ENCODE measurements at places on chromosomes 7 and 10.

- no peak for DNase-seq
Observed at GRCh38 chr10:132249226-132249724, 58.5 kb downstream of the STK32C start.

DNA sequence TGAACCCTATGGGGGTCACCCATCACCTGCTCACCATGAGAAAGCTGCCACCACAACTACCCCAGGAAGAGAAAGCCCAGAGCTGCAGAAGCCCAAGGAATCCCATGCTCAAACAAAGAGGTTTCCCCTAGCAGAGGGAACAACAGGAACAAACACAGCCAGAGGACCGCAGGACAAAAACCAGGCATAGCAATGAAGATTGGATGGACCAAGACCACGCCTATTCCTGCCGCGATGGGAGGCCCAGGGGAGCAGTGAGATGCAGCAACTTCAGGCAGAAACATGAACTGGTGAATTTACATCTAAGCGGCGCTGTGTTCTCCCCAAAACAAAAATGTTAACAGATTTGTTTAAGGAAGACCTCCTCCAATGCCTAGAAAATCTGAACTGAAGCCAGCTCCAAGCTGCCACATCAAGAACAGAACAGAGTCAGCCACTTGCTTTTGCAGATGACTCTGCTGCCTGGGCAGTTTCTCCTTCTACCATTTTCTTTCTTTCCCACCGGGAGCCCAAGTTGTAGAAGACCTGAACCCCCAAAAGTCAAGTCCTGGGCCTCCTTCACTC is 134.2 kb upstream of the NEBL start:
- no peak for DNase-seq

DNA sequence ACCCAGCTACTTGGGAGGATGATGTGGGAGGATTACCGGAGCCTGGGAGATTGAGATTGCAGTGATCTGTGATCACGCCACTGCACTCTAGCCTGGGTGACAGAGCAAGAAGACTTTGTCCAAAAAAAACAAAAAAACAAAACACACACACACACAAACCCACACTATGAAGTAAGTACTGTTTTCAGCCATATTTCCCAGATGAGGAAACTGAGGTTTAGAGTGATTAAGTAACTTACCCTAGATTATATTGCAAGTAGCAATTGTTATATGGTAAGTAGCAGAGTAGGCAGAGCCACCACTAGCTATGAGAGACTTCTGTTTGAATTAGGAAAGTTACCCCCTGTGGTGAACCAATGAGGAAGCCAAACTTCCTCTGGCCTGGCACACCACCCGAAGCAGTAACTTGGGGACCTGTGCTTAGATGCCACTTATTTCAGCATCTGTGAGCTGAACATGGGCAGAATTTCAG is 61.9 kb downstream of the MCU start:
- DNase-seq = no peak

DNA sequence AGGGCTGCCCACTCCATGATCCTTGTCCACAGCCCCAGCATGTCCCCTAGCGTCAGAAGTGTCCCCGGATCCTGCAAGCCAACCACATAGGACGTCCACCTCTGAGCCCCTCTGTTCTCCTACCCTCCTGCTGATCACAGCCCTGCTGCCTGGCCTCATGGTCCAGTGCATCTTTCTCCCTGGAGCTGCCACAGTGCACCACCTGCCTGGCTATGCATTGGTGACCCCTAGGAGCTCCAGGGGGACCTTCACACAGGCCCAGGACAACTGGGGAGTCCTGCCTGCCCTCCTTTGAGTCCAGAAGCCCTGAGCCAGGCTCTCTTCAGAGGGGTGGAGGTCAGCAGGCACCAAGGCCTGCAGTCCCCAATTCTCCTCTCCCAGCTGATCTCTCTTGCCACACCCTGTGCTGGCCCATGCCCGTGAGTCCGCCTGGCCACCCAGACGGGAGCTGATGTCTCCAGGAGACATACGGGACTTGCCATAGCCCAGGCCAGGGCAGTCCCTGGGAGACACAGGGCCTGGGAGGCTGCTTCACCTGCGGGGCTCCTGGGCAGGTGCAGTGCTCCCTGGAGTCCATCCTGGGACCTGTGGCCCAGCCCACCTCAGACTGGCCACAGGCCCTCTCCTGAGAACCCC is 77.4 kb upstream of the RET start:
- DNase-seq = no peak

DNA sequence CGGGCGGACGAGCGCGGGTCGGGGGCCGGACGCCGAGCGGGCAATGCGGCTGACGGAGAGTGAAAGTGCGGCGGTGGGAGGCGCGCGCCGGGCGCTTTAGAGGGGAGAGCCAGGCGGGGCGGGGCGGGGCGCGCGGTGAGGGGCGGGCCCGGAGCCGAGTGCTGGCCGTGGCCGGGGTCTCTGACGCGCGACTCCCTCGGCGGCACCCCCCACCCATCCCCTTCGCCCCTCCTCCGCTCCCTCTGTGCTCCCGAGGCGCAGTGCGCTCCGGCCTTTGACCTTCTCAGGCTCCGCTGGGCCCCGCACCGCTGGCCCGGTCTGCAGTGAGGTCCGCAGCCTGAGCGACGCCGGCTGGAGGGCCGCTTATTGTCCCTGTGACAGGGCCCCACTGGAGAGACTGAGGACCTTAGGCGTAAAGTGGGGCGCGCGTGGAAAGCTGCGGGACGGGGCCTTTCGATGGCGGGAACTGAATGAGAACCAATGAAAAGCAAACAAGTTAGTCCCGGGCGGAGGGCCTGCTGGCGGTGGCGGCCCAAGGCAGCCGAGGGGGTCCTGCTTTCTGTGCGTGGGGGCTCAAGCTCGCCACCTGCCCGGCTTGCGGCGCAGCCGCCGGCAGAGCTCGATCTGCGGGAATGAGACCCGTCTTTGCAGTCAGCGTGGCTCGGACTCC is at the start of gene CXCL12:
TSS of gene CXCL12 (minus strand) at position 72 of the 670 bp plus-strand sequence. CDS start 92 bp downstream, outside the sequence.
- no peak for DNase-seq

GRCh38 chr10:96978621-96979154 is 146.6 kb downstream of the LCOR start:
- DNase-seq = no peak

GRCh38 chr7:137166363-137166762 is 177.2 kb downstream of the PTN start:
- DNase-seq = no peak
